Activated CD4-positive, alpha-beta T cell treated with anti-CD3 and anti-CD28 coated beads, Interleukin-2, amount 50 U/mL, for 16 hours (primary cell): ENCODE measurements at places on chromosomes 6 and 20.

GRCh38 chr20:46027245-46027853 lies 1.7 kb upstream of the SLC12A5 start:
- DNase-seq: peak; percentile 35

GRCh38 chr6:11496152-11497060 lies 41.1 kb upstream of the TMEM170B start:
- DNase-seq: peak; percentile 87

DNA sequence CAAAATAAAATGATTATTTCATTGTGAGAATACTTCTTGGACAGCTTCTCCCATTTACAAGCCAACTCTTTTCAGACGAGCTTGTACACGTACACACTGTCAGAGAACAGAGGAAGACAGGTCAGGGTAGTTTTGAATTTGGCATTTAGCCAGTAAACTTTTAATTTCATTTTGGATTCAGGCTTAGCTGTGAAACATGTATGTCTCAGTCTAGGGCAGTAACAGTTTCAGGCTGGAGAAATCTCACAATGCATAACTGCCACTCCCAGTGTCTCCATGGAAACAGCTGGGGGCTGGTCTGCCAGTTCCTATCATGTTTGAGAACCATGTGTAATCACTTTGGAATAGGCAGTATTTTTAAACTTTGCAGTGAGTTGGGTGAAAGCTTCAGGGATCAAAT lies 22.0 kb upstream of the QKI start:
- DNase-seq: no peak

GRCh38 chr6:141598487-141598886 lies 534.2 kb upstream of the GJE1 start:
- DNase-seq: no peak

GRCh38 chr6:167855825-167856425 lies 29.2 kb downstream of the AFDN start:
- DNase-seq: peak; percentile 46

- no peak for DNase-seq
These were observed 18.8 kb downstream of the HLA-E start for GRCh38 chr6:30507849-30508827.

GRCh38 chr6:116268589-116269293 lies 11.0 kb downstream of the TSPYL1 start:
- peak; percentile 38 for DNase-seq

DNA sequence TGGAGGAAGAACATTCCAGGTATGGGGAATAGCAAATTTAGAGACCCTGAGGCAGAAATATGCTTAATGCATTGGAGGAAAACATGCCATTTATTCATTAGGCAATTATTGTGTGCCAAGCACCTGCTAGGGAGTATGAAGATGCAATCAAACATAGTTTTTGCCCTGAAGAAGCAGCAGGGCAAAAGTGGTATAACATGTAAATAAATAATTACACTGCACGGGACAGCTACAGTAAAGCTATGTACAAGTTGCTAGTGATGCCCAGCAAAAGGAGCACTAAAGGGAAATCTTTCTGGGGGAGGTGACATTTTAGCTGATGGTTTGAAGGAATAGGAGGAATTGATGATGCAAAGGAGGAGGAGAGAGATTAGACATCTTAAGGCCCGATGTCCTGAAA lies 624 bp upstream of the TJAP1 start:
- no peak for DNase-seq
